Adipocyte (in vitro differentiated cells): ENCODE measurements at places on chromosomes 4 and X.
A peak's percentile ranks its signal among the peaks of the same experiment; 100 is the strongest.

GRCh38 chr4:181821039-181822004, 421.9 kb upstream of the TENM3 start:
- DNase-seq = peak; percentile 35

DNA sequence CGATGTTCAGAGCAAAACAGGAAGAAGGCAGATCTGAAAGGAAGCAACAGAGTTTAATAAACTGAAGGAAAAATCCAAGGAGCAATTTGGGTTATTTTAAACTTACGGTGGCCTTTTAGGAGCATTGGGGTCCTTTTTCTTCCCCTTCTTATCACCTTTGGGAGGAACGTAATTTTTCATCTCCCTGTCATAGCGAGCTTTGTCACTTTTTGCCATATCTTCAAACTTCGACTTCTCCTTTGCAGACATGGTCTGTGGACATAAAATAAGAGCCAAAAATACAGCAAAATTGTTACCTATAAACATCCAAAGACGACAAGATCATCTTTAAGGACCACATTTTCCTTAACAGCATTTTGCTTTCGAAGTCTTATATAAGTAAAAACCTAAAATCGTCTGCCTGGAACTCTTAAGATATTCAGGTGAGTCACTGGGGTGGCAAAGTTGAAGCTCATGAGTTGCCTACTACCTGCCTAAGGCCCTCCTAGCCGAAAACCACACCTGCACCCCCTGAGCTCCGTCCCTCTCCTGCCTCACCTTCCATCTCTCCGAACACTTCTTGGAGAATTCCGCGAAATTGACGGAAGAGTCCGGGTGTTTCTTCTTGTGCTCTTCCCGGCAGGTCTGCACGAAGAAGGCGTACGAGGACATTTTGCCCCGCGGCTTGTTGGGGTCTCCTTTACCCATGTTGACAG, 1.0 kb downstream of the HMGB2 start:
- peak; percentile 10 for DNase-seq

- DNase-seq = no peak
Measured at GRCh38 chrX:112800971-112801775, 39.5 kb downstream of the AMOT start.

GRCh38 chr4:15186149-15186548, 183.9 kb downstream of the CPEB2 start:
- no peak for DNase-seq

DNA sequence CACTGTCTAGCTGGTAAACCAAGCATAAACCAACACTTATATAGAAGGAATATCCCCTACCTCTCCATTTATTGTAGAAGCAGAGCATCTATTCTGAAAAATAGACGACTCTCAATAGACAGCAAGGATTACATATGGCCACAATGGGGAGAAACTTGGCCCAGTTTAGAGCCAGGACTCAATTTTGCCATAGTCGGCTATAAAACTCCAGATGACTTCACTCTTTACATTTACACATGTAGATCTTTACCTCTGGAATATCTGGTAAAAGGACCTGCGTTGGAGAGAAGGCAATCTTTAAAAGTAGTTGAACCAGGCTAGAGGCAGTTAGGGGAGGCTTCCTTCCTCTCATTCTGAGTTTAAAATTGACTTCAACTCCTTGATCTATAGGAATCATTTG, 77.3 kb downstream of the HMGB2 start:
- no peak for DNase-seq

GRCh38 chr4:184289179-184289535, 71.5 kb upstream of the ENPP6 start:
- no peak for DNase-seq
